Hypothalamus (tissue), 51 donors: ENCODE measurements at places on chromosomes 3 and 15.

DNA sequence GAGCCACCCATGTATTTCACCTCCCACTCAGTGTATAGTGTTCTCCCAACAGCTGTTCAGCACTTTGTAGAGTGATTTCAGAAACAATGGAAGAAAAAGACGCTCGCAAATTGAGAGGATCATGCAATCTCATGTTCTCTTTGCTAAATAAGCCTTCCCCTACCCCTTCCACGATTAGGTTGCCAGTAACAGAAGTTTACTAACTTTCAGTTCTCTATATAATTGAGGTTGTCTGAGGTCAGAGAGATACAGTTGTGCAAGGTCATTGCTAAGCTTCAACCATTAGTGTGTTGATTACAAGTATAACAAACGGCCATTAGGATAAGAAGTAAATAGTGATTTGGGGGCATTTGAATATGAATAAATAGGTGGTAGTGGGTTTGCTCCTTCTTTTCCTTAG lies 99.6 kb downstream of the TUSC7 start:
- no peak for DNase-seq

GRCh38 chr15:100703671-100704070 lies 101.3 kb downstream of the ASB7 start:
- DNase-seq, result no peak

GRCh38 chr15:43135351-43135750 lies 2.0 kb downstream of the TMEM62 start:
- DNase-seq, result no peak

GRCh38 chr3:184568924-184569829 lies 7.6 kb downstream of the EPHB3 start:
- no peak for DNase-seq

DNA sequence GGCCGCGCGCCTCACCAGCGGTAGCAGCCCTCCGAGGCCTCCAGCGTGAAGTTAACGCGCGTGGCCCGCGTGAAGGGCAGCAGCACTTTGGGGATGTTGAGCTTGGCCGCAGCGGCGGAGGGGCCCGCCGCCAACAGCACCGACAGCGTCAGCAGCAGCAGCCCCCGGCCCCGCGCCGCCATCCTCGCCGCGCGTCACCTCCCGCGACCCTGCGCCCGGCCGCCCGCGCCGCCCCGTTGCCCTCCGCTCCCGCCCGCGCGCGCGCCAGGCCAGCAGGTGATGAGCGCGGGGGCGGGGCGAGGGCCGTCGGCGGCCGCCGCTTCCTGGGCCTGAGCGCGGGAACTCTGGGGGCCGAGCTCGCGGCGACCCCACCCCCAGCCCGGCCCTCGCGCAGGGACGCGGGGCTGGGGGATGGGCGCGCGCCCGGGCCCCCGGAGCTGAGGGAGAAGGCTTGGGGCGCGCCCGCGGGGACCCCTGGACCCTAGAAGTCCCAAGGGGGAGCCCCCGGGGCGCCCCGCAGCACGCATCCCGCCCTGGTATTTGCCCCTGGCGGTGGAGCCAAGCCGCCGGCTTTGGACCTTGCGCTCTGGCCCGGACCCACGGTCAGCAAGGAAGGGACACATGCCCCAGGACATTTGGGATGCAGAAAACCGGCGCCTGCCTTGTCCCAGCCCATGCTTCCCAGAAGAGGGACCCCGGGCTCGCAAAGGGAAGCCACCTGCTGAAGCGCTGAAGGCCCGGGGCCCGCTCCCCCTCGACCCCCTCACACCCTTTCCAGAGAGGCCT lies at the start of gene NUP210:
Gene NUP210 (minus strand): TSS at position 278 of the 786 bp plus-strand sequence. CDS start 96 bp downstream, at position 182.
- DNase-seq, result no peak

DNA sequence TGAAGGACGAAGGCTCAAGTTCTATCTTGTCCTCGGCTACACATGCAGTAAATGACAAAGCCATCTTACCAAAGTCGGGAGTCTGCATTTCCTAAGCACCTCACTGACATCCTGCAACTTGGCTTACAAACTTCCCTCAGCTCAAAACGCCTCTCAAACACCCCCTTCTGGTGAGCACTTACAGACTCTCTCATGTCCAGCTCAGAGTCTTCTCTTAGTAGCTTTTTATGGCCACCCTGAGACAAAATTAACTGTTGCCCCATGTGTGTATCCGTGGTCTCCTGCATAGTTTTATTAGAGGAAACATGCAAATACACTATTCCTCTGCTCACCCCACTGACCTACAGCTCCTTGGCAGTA lies 819.7 kb downstream of the FHIT start:
- no peak for DNase-seq

- no peak for DNase-seq
Observed at GRCh38 chr3:97975466-97975865, 3.2 kb upstream of the RIOX2 start.

GRCh38 chr3:172287937-172288477 lies 160.2 kb downstream of the GHSR start:
- DNase-seq, result no peak

DNA sequence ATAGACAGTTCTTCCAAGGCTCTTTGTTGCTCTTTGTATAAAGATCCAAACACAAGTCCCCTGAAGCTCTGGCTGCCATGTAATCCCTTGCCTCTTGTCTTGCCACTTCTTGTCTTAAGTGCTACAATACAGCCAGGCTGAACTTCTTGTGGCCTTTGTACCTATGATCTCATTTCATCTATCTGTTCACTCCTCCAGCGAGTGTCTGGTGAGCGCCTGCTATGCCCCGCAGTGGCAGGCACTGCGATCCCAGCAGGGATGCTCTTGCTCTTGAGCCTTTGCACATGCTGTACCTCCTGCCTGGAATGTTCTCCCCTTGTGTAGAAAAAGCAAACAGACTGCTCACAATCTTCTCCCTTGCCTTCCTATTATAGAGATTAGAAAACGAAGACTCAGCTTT lies 81.9 kb upstream of the ADPGK start:
- no peak for DNase-seq

- no peak for DNase-seq
Observed at GRCh38 chr3:122350814-122351418, 25.9 kb downstream of the CSTA start.

DNA sequence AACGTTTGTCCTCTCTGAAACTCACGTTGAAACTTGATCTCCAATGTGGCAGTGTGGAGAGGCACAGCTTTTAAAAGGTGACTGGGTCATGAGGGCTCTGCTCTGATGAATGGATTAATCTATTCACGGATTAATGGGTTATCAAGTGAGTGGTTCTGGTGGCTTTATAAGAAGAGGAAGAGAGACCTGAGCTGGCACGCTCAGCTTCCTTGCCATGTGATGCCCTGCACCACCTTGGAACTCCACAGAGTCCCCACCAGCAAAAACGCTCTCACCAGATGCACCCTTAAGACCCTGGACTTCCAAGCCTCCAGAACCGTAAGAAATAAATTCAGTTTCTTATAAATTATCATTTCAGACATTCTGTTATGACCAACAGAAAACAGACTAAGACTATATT lies 2.6 kb downstream of the PPP1R2 start:
- DNase-seq, result no peak

GRCh38 chr3:52879581-52879980 lies 17.8 kb downstream of the STIMATE start:
- DNase-seq, result no peak

DNA sequence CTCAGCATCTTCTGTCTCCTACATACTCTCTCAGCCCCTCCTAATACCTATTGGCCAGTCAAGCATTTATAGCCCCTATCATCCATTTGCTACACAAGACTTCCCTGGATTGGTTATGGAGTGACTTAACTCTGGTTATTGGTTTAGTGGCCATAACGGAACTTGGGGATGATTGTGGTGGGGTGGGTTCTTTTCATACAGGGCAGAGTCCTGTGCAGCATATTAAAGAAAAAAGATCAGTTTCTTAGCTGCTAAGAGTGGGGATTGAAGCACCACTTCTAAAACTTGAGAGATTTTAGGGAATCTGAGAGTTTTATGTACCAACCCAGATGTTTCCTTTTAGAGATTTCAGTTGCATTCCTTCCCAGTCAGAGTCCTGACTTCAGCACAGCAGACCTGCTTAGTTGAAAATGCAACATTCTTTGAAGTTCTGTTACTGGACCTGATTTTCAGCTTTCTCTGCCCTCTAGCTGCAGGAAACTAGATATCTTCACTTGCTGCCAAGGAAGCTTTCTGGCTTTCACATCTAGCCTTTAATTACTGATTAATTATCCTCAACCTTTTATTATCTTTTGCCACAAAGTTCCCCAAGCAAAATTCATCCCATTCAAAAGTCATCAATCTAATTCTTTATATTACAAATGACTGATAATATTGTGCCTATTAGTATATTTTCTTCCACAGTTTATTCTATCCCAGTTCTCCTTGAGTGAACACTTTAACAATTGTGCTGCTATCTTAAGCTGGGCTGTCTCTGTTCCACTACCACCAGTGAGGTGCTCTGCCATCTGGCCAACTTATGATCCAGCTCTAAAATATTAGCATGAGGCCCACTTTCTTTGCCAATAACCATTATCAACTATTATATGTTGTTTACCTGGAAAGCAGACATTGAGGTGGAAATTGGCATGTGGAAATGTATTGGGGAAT lies 906.0 kb upstream of the ALCAM start:
- no peak for DNase-seq

- no peak for DNase-seq
Observed at GRCh38 chr3:171704002-171704401, 106.3 kb downstream of the PLD1 start.

DNA sequence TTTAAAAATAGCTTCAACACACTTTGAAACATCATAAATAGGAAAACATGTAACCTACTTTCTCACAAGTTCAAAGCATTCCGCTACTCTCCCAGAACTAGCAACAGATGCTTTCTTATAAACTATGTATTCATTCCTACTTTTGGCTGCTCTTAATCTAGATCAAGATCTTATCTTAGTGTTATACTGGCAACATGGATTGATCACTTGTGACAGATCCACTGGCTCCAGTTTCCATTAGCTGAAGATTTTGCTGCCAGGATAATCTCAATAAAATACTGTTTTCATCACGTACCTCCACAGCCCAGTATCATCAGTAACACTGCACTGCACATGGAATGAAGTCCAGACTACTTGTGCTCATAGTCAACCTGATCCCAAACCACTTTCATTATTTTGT lies 491.7 kb upstream of the AGTR1 start:
- DNase-seq, result no peak

DNA sequence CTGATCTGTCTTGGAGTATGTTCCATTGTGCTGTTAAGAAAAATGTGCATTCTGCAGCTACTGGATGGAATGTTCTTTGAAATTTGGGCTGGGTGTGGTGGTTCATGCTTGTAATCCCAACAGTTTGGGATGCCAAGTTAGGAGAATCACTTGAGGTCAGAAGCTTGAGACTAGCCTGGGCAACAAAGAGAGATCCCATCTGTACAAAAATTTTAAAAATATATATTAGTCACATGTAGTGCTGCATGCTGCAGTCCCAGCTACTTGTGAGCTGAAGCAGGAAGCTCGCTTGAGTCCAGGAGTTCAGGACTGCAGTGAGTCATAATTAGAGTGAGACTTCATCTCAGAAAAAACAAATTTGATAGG lies 62.8 kb upstream of the PLSCR4 start:
- no peak for DNase-seq
